ENCODE measurements at places on chromosomes 2 and 18.

- no peak for DNase-seq
Measured at GRCh38 chr18:43965691-43966090, 688.4 kb upstream of the SYT4 start.

- no peak for DNase-seq
Measured at GRCh38 chr18:13796515-13796914, 27.4 kb upstream of the MC5R start.

DNA sequence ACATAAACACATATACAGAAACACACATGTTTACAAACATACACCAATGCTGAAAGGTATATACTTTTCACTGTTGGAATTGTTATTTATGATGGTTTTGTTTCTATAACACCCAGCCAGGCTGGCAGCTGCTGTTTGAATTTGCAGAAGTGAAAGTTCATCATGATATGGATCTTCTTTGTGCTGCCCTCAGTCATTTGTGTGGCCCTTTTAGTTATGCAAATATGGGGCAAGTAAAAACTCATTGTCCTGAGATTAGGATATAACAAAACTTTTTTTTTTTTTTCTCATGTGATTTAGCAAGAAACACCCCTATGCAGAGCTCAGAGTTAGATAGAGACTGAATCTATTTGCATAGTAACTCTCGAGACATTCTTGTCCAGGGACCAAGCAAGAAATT is 714.1 kb downstream of the KCNJ3 start:
- no peak for DNase-seq

- no peak for DNase-seq
Measured at GRCh38 chr2:181723731-181724130, 43.4 kb upstream of the NEUROD1 start.

DNA sequence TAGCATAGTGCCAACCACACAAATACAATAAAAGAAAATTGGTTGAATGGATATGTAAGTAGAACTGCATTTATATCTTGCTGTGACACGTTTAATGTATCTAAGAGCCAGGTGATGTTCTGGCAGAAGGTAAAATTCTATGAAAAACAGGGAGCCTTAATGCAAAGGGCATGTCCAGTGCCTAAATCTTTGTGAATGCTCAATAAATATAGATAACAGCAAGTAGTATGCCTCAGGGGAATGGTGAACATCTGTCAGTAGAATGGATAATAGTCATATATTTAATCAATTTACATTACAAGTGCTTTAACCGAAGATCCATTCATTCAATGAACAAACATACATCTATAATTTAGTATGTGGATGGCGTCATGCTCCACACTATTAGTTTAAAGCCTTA is 43.7 kb upstream of the NYAP2 start:
- no peak for DNase-seq

GRCh38 chr2:132974467-132975095 is 304.6 kb upstream of the LYPD1 start:
- no peak for DNase-seq

DNA sequence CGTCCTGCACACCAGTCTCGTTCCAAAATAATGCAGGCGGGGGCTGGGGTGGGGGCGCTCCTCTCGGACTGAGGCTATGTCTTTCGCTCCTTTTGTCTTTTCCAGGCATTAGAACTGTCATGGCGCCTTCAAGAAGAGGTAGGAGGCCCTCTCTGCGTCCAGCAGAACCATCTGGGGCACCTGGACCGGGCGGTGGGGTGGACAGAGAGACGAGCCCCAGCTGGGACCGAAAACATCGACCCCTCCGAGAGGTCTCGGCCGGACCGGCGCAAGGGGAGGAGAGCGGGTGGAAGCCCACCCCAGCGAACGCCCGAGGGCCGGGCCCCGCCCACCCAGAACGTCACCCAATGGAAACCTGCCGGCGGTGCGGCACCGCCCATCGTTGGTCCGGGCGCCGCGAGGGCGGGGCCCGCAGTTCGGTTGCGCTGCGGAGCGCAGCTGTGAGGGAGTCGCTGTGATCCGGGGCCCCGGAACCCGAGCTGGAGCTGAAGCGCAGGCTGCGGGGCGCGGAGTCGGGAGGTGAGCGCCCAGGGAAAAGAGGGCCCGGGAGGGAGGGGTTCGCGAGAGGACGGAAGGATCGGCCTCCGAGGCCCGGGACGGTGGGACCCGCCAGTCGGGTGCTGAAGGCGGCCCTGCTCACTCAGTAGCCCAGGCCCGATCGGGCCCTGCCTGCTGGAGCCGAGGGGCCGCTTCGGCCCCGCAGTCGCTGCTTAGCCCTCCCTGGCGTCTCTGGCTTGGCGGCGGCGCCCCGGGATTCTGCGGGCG is at the start of gene NRBP1:
Gene NRBP1, plus strand, starts transcription at position 419 of the 765 bp plus-strand sequence. CDS start 4,643 bp downstream, outside the sequence.
- peak; percentile 88 for DNase-seq

- no peak for DNase-seq
Measured at GRCh38 chr18:14074187-14074586, 58.0 kb downstream of the ZNF519 start.

- DNase-seq: no peak
Measured at GRCh38 chr2:98569197-98569793, 39.0 kb downstream of the COA5 start.

- no peak for DNase-seq
Measured at GRCh38 chr2:240896871-240897692, 1.1 kb upstream of the MAB21L4 start.

- DNase-seq: no peak
Measured at GRCh38 chr2:144459286-144459685, 60.6 kb downstream of the ZEB2 start.

DNA sequence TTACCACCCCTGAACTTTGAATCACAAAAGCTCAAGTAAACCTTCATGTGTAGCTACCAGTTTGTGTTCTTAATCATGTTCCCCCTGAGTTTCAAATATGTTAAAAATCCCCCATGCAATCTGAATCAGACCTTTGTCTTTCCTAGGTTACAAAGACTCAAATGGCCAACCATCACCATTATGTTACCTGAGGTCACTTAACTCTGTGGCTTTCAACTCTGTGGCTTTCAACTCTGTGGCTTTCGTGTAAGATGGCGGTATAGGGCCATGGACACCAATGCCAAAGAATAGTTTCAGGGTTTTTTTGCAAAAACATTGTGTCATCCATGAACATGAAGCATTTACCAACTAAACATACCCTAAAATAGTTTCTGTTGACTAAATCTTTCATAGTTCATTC is 6.7 kb downstream of the ERMN start:
- no peak for DNase-seq

- DNase-seq: peak; percentile 85
Measured at GRCh38 chr2:65435625-65436168, 3.3 kb upstream of the SPRED2 start.

DNA sequence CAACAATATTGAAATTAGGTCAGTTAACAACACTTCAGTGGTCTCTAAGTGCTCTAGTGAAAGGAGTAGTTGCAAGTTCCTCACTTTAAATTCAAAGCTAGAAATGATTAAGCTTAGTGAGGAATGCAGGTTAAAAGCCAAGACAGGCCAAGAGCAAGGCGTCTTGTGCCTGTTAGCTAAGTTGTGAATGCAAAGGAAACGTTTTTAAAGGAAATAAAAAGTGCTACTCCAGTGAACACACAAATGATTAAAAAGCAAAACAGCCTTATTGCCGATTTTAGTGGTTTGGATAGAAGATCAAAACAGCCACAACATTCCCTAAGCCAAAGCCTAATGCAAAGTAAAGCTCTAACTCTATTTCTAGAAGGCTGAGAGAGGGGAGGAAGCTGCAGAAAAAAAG is 44.7 kb downstream of the ANTXR1 start:
- no peak for DNase-seq

All from NCI-H774 (cell line).